ENCODE measurements at places on chromosomes 13 and 19. TPM values are rescaled to one million over a fixed set of nuclear protein-coding genes. Genes with fewer than 3 reads are reported as not detected.

The TUBGCP3 gene
- 19.9 TPM for total RNA-seq

The HCST gene
- total RNA-seq = 0.87 TPM

The IGFL1 gene
- not detected for total RNA-seq

The ZNF473 gene
- total RNA-seq = 5.6 TPM

The GPR183 gene
- not detected for total RNA-seq

The PSG1 gene
- total RNA-seq = 0.58 TPM

The FLT1 gene
- total RNA-seq = 1.3 TPM

The NLRP13 gene
- not detected for total RNA-seq

The HIPK4 gene
- total RNA-seq = not detected

The GJB6 gene
- not detected for total RNA-seq

The KIR2DL4 gene
- not detected for total RNA-seq

The LGALS4 gene
- total RNA-seq = not detected

The ATP8B3 gene
- total RNA-seq = 2.8 TPM

The PSG3 gene
- not detected for total RNA-seq

The GPC6 gene
- total RNA-seq = 76.8 TPM

The PROZ gene
- not detected for total RNA-seq

The PLK5 gene
- total RNA-seq = not detected

The FGF22 gene
- not detected for total RNA-seq

The PRRG2 gene
- 1.2 TPM for total RNA-seq

The FAM187B gene
- total RNA-seq = not detected
